ENCODE measurements at places on chromosomes 1 and 21. TPM values are rescaled to one million over a fixed set of nuclear protein-coding genes. Genes with fewer than 3 reads are reported as not detected.

- DNase-seq, result no peak
- no peaks in the 10 kb centered on the region for H3K36me3 ChIP-seq
- no peaks in the 10 kb centered on the region for H3K27me3 ChIP-seq
- no peak overlapping the region for H3K27ac ChIP-seq
Measured at GRCh38 chr1:206721454-206721853, 36.7 kb downstream of the MAPKAPK2 start.

- H3K27ac ChIP-seq, result peak overlapping the region; percentile 98
- H3K4me3 ChIP-seq, result peak overlapping the region; percentile 99
- peaks cover 37% of the 10 kb centered on the region for H3K36me3 ChIP-seq
- H3K4me1 ChIP-seq, result peaks cover 31% of the 10 kb centered on the region
- H3K27me3 ChIP-seq, result no peaks in the 10 kb centered on the region
Measured at GRCh38 chr1:46301808-46302640, 1.4 kb downstream of the LRRC41 start.

DNA sequence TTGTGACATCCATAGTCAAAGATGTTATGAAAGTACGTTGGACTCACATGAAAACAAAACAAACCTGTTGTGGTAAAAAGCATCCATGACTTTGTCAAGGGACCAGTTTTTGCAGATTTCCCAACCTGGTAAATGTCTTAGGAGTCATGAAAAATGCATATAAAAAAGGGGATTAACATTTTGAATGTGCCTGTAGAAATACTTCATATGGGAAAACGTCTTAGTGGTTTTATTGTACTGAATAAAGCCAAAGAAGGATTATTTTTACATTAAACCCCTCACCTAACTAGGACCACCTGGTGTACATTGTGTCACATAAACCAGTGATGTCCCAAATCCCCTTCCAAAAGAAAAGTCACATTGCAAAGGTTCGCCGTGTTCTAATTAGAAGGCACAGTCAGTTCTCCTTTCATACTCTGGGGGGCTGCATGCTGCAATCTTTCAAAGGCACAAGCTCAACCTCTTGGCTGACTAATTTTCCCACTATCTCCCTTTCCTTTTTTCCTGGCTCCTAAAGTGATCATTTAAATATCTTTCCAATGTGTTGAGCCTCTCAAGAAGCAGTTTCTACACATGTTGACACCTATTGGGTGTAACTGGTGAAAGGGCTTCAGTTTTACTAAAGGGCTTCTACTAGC is 119.8 kb upstream of the SPAG17 start:
- H3K27me3 ChIP-seq, result no peaks in the 10 kb centered on the region
- H3K4me3 ChIP-seq, result no peak overlapping the region
- no peak overlapping the region for H3K27ac ChIP-seq
- DNase-seq, result peak; percentile 31
- no peaks in the 10 kb centered on the region for H3K4me1 ChIP-seq
- H3K36me3 ChIP-seq, result no peaks in the 10 kb centered on the region

GRCh38 chr1:199573047-199573446 is 454.5 kb upstream of the NR5A2 start:
- peaks cover 7% of the 10 kb centered on the region for H3K27me3 ChIP-seq
- H3K36me3 ChIP-seq, result no peaks in the 10 kb centered on the region
- H3K4me3 ChIP-seq, result no peak overlapping the region
- H3K27ac ChIP-seq, result no peak overlapping the region
- H3K4me1 ChIP-seq, result no peaks in the 10 kb centered on the region
- no peak for DNase-seq

DNA sequence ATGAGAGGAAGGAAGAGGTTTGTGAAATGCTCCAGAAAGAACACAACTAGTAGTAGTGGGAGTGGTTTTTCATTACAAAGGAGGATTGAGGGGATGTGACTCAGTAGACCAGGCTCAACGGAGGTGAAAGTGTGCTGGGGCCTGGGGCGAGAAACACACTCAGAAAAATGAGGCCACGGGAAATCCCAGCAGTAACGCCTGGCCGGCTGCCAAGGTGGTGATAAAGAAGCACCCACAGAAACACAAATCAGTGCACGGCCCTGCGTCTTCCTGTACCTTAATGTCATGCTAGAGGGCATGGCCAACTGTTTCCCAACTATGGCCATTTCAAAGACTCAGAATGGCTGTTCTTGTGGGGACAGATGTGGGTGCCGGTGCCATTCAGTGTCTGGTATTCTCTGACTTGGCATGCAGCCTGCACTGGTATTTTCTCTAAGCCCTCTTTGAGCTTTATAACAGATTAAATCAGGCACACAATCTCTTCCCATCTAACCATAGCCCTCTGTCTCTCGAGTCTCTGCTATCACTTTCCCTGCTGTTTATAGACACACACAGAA is 38.2 kb downstream of the URB2 start:
- H3K4me3 ChIP-seq, result no peak overlapping the region
- no peaks in the 10 kb centered on the region for H3K27me3 ChIP-seq
- H3K36me3 ChIP-seq, result peaks cover 38% of the 10 kb centered on the region
- no peak overlapping the region for H3K27ac ChIP-seq

- H3K27ac ChIP-seq, result no peak overlapping the region
- no peaks in the 10 kb centered on the region for H3K36me3 ChIP-seq
- H3K4me3 ChIP-seq, result no peak overlapping the region
- DNase-seq, result no peak
- H3K4me1 ChIP-seq, result peaks cover 8% of the 10 kb centered on the region
Measured at GRCh38 chr1:203354246-203354645, 3.3 kb upstream of the FMOD start.

- DNase-seq, result no peak
- H3K36me3 ChIP-seq, result no peaks in the 10 kb centered on the region
- H3K4me3 ChIP-seq, result peak overlapping the region; percentile 54
- H3K27me3 ChIP-seq, result no peaks in the 10 kb centered on the region
- peak overlapping the region; percentile 52 for H3K27ac ChIP-seq
Measured at GRCh38 chr1:221782970-221783369, 41.1 kb upstream of the DUSP10 start.

The TRNP1 gene
- total RNA-seq, result 1.3 TPM

The KLHDC7A gene
- total RNA-seq, result not detected

The HPDL gene
- total RNA-seq, result 39.8 TPM

The ALPL gene
- not detected for total RNA-seq

The RNF207 gene
- 54.7 TPM for total RNA-seq

The RBP7 gene
- not detected for total RNA-seq
